DMS 273 treated with DMSO at 0.1 percent for 48 hours (cell line): ENCODE measurements at places on chromosomes 3 and 15.
A peak's percentile ranks its signal among the peaks of the same experiment; 100 is the strongest.

- peak; percentile 5 for DNase-seq
These were observed 35.6 kb downstream of the DAPK2 start for GRCh38 chr15:64010719-64011118.

- no peak for DNase-seq
These were observed 39.7 kb downstream of the LSM3 start for GRCh38 chr3:14218355-14218754.

GRCh38 chr3:21620511-21621155 lies 130.4 kb downstream of the ZNF385D start:
- no peak for DNase-seq

DNA sequence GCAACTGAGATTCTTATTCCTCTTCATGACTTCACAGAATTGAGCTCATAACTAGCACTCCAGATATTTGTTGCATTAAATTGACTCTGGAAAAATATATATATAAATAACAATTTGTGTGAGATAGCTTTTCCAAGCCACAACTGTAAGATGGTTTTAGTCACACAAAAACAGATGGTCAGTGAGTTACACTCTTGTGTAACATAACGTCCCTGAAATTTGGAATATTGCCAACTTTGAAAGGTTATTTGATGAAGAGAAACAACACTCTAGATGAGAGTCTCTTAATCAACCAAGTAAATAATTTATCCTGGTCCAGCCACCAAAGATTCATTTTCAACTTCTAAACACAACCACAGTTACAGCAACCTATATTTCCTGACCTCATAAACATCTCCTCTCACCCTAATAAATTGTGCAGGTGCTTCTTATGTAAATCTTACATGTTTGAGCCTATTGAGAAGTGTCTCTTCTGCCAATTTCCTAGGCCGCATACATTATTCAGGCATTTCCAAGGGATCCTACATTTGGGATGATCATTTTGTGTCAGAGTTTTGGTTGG lies 84.9 kb upstream of the ACP3 start:
- DNase-seq, result peak; percentile 71

- no peak for DNase-seq
These were observed 170.9 kb downstream of the PLCL2 start for GRCh38 chr3:17055374-17056276.

GRCh38 chr15:53412542-53412941 lies 346.9 kb downstream of the WDR72 start:
- no peak for DNase-seq

DNA sequence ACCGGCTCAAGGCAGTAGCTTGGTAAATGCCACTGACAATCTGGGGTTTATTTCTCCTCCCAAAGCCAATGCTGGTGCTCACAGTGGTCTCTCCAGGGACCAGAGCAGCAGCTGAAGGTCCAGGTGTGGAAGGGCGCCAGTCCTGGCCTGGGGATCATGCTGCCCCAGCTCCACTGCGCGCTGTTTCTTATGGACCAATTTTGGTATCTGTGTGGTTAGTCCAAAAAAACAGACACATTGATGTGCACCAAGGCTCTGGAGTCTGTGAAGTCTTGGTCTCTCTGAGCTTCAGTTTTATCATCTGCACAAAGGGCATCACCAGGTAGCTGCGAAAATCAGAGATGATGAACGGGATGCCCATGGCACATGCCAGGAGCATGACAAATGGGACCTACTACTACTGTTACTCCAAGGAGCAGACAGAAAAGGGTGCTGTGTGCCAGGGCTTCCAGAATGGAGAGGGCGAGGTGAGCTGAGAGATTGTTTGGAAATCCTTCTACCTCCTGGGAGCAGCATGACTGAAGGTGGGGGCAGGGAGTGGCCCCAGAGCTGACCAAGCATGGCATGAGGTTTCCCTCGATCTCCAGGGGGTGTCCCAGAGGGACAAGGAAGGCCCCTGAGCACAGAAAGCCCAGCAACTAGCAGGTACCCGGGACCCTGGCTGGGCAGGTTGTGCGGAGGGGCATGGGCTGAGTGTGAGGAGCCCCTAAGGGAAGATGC lies 134.3 kb upstream of the PRR20G start:
- DNase-seq, result no peak

DNA sequence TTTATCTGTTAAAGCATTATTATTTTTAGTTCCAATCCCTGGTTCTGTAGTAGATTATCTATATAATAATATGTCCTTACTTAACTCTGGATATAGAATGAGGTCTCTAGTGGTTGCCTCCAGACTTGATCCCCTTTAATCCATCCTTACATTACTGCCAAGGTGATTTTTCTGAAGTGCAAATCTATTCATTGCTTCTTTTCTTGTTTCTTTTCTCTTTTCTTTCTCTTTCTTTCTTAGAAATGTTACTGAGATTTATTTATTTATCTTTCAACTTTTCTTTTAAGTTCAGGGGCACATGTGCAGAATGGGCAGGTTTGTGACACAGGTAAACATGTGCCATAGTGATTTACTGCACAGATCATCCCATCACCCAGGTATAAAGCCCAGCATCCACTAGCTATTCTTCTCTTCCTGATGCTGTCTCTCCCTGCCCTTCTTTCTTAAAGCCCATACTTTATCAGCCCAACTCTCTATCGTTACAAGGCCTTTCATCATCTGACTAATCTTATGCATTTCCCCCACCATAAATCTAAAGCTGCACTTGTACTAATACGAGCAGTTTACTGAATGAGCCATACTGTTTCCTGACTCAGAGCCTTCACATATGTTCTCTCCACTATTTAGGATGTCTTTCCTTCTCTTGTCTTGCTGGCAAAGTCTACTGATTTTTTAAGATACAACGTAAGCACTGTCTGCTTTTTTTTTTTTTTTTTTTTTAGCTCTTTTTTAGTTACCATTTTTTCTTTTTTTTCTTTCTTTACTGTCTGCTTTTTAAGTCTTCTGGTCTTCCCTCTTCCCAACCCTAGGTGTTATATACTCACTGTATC lies 4.6 kb downstream of the GLCE start:
- no peak for DNase-seq

GRCh38 chr3:112651071-112651470 lies 10.1 kb upstream of the CCDC80 start:
- no peak for DNase-seq

- no peak for DNase-seq
These were observed 477.1 kb downstream of the EPHB1 start for GRCh38 chr3:135272026-135272669.

- DNase-seq, result no peak
These were observed 12.0 kb upstream of the NMNAT3 start for GRCh38 chr3:139689708-139690228.

GRCh38 chr3:127899200-127899599 lies 15.8 kb upstream of the KBTBD12 start:
- DNase-seq, result no peak

GRCh38 chr3:42184651-42185443 lies 81.1 kb downstream of the CCK start:
- no peak for DNase-seq

DNA sequence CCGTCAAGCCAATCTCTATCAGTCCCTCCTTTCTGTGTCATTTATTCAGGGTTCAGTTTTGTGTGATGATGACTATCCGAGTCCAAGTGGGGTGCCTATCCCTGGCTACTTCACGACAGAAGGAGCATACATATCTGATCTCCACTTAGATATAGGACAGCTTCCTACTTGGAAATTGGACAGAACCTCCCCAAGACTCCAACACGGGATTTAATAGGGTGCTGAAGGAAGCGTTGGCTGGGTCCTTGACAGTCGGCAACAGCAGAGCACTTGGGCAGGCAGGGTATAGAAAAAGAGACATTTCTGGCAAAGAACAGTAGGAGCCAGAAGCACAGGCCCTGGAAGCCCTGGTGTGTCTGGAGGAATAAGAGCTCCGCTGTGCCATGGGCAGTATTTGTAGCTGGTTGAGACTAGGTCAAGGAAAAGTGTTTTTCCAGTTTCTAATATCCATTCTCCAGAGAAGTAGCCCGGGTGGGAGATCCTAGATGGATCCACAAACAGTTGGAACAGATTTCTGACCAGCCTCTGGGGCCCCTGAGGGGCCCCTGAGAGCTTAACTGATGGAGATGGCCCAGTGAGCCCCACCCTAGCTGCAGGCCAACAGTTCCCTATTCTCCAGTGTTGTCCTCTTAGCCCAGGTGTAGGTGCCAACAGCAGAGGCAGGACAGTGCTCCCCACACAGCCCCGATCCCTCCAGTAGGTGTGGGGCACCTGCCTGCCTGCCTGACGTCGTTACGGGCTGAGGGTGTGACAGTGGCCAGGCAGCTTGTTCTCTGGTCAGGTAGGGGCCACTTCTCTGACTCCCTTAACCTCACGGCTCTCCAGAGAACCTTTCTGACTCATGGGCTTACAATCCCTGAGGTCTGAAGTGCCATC lies 130.8 kb downstream of the CHCHD6 start:
- DNase-seq, result no peak

- no peak for DNase-seq
These were observed 44.8 kb upstream of the HES1 start for GRCh38 chr3:194091141-194091540.

DNA sequence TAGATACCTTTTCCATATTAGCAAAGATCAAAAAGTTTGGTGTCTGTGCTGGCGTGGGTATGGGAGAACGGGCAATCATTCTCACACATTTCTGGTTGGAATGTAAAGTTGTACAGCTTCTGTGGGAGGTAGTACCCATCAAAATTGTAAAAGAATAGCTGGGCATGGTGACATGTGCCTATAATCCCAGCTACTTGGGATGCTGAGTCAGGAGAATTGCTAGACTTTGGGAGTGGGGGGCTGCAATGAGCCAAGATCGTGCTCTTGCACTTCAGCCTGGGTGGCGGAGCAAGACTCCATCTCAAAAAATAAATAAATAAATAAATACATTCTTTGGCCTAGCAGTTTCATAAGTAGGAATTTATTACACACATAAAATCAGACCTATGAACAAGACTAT lies 22.9 kb downstream of the LCTL start:
- no peak for DNase-seq

GRCh38 chr15:65773386-65774111 lies 18.5 kb downstream of the DENND4A start:
- no peak for DNase-seq

- peak; percentile 35 for DNase-seq
These were observed 195.4 kb downstream of the OPA1 start for GRCh38 chr3:193788189-193788991.

DNA sequence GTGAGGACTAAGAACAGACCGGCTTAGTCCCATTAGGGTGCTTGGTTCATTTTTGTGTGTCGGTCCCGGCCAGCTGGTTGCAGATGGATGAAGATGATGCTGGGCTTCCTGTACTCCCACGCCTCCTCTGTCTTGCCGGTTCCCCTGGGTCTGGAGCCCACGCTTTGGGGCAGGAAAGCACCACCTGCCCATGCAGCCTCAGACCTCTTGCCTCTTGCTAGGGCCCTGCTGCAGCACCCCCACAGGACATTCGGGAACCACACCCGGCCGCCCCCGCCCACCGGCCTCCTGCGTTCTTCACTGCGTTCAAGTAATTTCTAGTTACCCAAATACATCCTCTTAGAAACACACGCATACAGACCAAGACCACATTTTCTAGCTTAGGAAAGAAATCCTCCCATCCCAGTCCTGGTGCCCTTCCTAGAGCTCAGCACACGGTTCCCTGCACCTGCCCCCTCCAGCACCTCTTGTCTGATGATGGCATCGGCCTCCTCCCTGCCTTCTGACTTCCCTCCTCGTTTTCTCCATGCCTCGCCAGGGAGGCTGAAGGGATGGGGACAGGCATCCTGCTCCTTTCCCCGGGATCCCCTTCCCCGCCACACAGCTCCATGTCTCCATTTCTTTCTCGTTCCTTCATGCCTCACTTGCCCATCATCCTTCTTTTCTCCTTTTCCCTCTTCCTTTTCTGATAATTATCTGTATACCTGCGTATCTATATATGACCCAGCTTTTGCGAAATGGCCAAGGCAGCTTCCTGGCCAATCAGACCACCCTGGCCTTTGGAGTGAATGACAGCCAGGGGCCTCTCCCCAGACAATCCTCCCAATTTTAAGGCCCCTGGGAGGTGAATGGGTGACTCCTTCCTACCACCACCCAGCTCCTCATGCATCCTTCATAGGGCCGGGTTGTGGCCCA lies 30.9 kb downstream of the FAM3D start:
- no peak for DNase-seq

GRCh38 chr3:59563072-59563605 lies 513.3 kb upstream of the CFAP20DC start:
- DNase-seq, result no peak

- DNase-seq, result no peak
These were observed 72.9 kb downstream of the ATP8B4 start for GRCh38 chr15:50046159-50046558.

GRCh38 chr15:89325039-89325803 lies 9.4 kb downstream of the POLG start:
- DNase-seq, result no peak

DNA sequence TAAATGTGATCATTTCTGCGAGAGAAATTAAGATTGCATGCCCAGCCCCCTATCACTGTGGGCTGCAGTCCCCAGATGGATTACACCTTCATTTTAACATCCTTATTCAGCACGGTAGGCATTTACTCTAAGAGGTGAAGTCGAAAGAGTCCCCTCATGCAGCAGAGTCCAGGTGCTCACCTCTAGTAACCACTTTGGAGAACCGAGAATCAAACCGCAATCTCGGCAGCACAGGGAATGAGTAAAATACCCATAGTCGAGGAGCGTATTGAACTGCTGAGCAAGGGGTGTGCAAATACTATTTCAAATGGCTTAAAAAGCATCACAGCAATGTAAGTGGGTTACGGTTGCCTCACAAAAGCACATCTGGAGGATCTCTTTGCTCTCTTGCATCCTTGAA lies 298.6 kb upstream of the ICE2 start:
- no peak for DNase-seq

- no peak for DNase-seq
These were observed 127.2 kb upstream of the SYNPR start for GRCh38 chr3:63150880-63151279.

- DNase-seq, result peak; percentile 52
These were observed 858 bp upstream of the SACM1L start for GRCh38 chr3:45688194-45688881.

DNA sequence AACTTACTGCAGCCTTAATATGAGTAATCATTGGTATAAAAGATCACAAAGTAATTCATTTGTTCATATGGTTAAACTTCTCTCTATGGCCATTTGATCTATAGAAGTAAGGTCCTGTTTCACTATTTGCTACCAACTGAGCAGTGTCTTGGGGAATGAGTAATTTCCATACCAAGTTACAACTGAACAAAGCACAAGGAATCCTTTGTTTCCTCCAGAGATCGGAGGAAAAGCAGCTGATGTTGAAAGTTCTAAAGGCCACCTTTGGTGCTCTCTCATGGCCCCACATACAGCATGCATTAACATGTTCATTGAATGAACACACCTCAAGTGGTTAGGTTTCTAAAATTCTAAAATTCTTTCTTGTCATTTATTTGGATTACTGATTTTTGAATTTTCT lies 7.1 kb upstream of the CNTN3 start:
- no peak for DNase-seq

DNA sequence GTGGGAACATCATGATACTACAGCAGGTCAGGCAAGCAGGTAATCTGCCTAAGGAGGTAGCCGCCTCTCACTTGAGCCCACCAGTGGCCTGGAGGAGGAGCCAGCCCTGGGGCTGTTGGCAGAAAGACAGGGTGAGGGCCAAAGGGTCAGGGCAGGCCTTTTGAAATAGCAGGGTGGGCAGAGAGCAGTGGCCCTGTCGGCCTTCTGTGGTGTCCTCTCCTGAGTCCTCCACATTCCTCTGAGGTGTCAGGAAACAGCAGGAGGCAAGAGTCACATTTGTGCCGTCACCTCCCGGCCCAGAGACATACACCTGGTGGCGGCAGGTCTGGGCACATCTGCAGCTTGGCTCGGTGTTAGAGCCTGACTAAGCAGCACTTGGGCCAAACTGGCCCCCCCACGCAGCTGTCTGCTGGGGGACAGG lies 3.9 kb upstream of the BNC1 start:
- no peak for DNase-seq
